Activated CD4-positive, alpha-beta memory T cell treated with anti-CD3 and anti-CD28 coated beads, Interleukin-2, amount 10 ng/mL, durations not matched to agents 7 days and 5 days (primary cell): ENCODE measurements at places on chromosomes 1 and 21. TPM values are rescaled to one million over a fixed set of nuclear protein-coding genes. Genes with fewer than 3 reads are reported as not detected.

DNA sequence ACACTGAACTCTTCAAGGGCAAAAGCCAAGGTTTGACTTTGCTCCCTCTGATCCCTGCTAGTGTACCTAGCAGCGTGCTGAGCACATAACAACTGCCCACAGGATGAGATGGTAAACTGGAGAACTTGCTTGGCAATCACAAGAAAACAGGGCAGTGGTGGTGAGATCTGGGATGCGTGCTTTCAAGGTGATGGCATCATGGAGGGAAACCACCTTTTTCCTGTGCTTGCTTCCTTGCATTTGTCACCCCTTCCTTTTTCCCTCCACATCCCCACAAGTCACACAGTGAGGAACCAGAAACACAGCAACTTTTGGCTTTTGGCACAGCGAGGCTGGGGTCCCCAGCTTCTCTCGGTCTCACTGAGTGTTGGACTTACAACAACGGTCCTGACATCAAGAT lies 31.4 kb upstream of the BECN2 start:
- no peaks in the 10 kb centered on the region for H3K27me3 ChIP-seq
- no peak overlapping the region for H3K4me3 ChIP-seq
- DNase-seq, result no peak
- no peaks in the 10 kb centered on the region for H3K36me3 ChIP-seq

DNA sequence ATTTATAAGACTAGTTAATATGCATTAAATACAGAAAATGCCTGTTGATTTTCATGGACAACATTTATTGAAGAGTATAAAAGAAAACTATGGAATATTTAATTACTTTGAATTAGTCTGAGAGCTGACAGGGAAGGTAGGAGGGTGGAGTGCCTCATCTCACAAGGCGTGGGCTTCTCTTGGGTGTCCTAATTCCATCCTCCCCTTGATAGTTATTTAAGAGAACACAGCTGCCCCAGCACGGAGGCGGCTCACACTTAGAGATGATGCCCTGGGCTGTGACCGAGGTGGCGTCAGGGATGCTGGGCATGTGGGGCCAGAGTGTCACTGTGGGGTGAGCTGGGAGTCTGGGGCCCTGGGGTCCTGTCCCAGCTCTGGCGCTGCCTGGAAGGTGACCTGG lies 493.0 kb downstream of the PTPRU start:
- H3K27me3 ChIP-seq, result peaks cover 3% of the 10 kb centered on the region
- no peaks in the 10 kb centered on the region for H3K36me3 ChIP-seq
- no peak overlapping the region for H3K4me3 ChIP-seq
- peaks cover 6% of the 10 kb centered on the region for H3K4me1 ChIP-seq
- DNase-seq, result no peak
- no peak overlapping the region for H3K27ac ChIP-seq

Gene C1orf94
- not detected for total RNA-seq

Gene AMY1A
- not detected for total RNA-seq

DNA sequence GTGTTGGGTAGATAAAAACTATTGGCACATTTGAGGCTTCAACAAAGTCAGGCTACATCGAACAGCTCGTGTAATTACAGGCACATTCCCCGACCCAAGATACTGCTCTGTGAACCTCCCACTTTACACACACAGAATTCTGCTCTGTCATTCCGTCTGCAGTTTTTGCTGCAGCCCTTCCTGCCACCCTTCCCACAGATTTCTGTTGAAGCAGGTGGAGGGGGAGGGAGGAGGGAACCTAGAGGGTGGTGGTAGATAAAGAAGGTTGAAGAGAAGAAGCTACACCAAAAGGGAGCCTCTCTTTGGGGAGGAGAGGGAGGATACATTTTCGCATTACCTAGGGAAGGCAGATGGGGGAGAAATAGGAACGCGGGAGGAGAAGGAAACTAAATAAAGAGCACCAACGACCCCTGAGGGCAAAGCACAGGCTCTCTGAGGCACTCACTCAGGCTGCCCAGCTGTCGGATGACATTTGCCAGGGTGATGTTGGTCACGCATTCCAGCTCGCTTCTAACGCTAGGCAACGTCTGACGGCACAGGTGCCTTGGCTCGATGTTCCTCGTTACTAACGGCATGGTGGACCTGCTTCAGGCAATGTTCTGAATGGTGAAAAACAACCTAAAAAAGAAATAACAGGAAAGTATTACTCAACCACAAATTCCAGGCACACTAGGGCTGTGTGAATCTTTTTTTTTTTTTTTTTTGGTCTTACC lies 36.0 kb downstream of the GPR3 start:
- no peaks in the 10 kb centered on the region for H3K27me3 ChIP-seq
- H3K36me3 ChIP-seq, result peaks cover 34% of the 10 kb centered on the region
- DNase-seq, result no peak
- H3K27ac ChIP-seq, result peak overlapping the region; percentile 65

DNA sequence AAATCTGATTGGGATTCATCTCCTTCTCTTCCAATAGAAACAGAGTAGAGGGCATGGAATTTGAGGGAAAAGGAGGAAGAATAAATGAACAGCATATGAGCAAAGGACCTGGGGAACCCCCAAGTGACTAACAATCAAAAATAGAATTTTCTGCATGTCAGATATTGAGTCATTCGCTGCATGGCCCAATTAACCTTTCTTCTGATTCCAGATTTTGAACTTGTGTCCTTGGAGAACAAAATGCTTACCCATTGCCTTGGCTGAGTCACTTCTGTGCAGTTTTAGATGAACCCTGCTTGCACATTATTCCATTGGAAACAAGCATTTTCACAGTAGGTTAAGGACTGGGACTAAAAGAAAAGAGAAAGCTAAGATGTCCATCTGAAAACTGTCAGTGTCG lies 390.5 kb downstream of the ST6GALNAC3 start:
- no peak overlapping the region for H3K27ac ChIP-seq
- no peak overlapping the region for H3K4me3 ChIP-seq
- DNase-seq, result no peak
- peaks cover 3% of the 10 kb centered on the region for H3K27me3 ChIP-seq

Gene OR2G6
- not detected for total RNA-seq

GRCh38 chr1:108200687-108201051 lies 526 bp upstream of the SLC25A24 start:
- peaks cover 32% of the 10 kb centered on the region for H3K36me3 ChIP-seq
- DNase-seq, result peak; percentile 50
- H3K4me3 ChIP-seq, result peak overlapping the region; percentile 84
- H3K27me3 ChIP-seq, result peaks cover 14% of the 10 kb centered on the region
- H3K27ac ChIP-seq, result peak overlapping the region; percentile 78

Gene ELOA
- 35.2 TPM for total RNA-seq

- H3K4me1 ChIP-seq, result peaks cover 6% of the 10 kb centered on the region
- H3K4me3 ChIP-seq, result no peak overlapping the region
- DNase-seq, result no peak
- H3K27me3 ChIP-seq, result no peaks in the 10 kb centered on the region
- peaks cover 9% of the 10 kb centered on the region for H3K36me3 ChIP-seq
Measured at GRCh38 chr21:43340491-43341377, 86.2 kb downstream of the SIK1 start.

Gene TMPRSS15
- not detected for total RNA-seq

- peaks cover 3% of the 10 kb centered on the region for H3K4me1 ChIP-seq
- H3K36me3 ChIP-seq, result no peaks in the 10 kb centered on the region
- no peak overlapping the region for H3K4me3 ChIP-seq
- H3K27ac ChIP-seq, result no peak overlapping the region
- DNase-seq, result no peak
- H3K27me3 ChIP-seq, result peaks cover 10% of the 10 kb centered on the region
Measured at GRCh38 chr1:1989789-1990188, 13.8 kb downstream of the CFAP74 start.

DNA sequence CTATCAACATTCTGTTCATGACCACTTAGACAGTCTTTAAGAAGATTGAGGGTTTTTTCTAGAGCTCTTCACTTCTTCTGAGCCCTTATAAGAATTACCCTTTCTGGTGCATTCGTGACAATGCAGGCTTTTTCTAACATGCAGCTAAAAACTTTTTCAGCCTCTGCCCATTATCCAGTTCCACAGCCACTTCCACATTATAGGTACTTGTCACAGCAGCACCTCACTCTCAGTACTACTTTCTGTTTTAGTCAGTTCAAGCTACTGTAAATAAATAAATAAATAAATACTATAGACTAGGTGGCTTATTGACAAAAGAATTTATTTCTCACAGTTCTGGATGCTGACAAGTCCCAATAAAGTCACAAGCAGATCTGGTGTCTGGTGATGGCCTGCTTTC lies 284.4 kb upstream of the PKN2 start:
- no peaks in the 10 kb centered on the region for H3K27me3 ChIP-seq
- H3K4me1 ChIP-seq, result no peaks in the 10 kb centered on the region
- no peak for DNase-seq
- H3K27ac ChIP-seq, result no peak overlapping the region
- H3K4me3 ChIP-seq, result no peak overlapping the region

DNA sequence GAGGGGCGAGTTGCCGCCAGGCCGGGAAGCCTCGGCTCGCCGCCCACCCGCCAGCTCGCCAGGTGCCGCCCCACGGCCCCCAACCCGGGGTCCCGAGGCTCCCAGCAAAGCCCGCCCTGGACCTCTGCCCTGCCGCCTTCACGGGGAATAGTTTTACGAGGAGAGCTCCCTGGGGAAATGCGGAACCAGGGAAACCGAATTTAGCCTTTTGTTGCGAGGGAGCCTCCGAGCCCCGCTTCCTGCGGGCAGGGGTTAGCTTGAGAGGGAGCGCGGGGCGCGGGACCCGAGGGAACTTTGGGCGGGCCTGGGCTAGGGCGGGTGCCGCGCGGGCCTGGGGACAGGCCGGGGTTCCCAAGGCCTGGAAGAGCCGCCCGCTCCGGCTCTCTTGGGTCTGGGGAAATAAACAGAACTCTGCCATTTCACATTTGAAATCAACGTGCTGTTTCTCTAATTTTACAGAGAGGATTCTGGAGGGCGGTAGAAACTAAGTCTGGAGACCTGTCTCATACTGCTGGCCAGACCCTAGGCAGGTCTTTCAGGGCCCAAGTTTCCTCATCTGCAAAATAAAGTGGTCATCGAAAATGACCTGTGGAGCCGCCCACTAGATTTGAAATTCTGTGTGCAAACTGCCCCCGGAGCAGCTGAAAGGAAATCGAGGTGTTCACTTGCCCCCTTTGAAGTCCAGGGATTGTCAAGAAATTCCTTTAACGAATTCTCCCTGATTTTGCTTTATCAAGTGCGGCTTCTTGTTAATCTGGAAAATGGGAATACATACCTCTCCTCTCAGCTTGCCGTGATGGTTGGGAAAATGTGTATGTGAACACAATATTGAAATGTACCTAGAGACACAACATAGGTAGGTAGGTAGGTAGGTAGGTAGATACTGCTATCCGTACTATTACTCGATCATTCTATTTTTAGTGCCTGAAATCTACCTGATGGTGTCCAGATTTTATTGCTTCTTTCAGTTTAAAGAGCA lies 749 bp upstream of the GLUL start:
- H3K4me3 ChIP-seq, result peak overlapping the region; percentile 96
- DNase-seq, result peak; percentile 28
- H3K27ac ChIP-seq, result peak overlapping the region; percentile 41
- peaks cover 34% of the 10 kb centered on the region for H3K27me3 ChIP-seq

DNA sequence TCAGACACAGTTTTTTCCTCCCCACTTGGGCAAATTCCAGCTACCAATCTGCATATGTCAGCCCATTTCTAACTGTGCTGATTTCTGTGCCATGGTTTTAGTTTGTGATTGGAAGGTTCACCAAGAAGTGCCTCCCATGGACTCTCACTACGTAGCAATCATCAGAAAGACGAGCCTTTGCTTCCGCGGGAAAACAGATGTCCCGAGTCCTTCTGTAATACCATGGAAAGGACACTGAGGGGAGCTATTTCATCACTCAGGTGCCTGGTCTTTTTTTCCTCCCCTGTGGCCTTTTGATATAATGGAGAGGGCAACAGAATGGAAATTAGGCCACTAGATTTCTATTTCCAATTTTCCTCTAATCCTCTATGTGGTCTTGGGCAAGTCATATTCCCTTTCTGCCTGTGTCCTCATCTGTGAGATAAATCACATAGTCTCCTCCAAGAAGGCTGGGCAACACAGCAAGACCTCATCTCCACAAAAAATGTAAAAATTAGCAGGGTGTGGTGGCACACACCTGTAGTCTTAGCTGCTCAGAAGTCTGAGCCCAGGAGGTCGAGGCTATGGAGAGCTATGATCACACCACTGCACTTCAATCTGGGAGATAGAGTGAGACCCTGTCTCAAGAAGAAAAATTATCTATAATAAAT lies 24.8 kb downstream of the LEMD1 start:
- H3K27ac ChIP-seq, result no peak overlapping the region
- DNase-seq, result no peak
- H3K4me3 ChIP-seq, result no peak overlapping the region
- H3K36me3 ChIP-seq, result no peaks in the 10 kb centered on the region

GRCh38 chr1:64515427-64515826 lies 45.5 kb downstream of the CACHD1 start:
- H3K27ac ChIP-seq, result no peak overlapping the region
- H3K36me3 ChIP-seq, result no peaks in the 10 kb centered on the region
- no peak overlapping the region for H3K4me3 ChIP-seq
- DNase-seq, result no peak
- H3K4me1 ChIP-seq, result no peaks in the 10 kb centered on the region
